ENCODE measurements at places on chromosomes 16 and 17.
A peak's percentile ranks its signal among the peaks of the same experiment; 100 is the strongest.

- DNase-seq: no peak
Observed at GRCh38 chr17:79645777-79646088, 34.9 kb upstream of the RBFOX3 start.

DNA sequence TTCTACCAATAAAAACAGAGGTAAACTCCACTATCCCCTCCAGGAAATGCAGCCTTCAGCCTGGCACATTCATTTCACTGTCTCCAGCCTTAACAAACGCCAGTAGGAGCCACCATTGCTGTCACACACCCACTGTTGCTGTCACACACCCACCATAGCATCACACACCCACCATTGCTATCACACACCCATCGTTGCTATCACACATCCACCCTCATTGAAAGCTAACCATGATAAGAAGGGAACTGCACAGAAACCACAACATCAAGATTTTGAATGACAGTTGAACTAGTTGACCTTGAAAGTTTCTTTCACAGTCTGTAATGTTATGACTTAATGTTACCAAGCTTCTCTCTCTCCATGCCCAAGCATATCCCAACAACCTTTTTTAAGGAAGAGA is 38.1 kb downstream of the SHCBP1 start:
- no peak for DNase-seq

DNA sequence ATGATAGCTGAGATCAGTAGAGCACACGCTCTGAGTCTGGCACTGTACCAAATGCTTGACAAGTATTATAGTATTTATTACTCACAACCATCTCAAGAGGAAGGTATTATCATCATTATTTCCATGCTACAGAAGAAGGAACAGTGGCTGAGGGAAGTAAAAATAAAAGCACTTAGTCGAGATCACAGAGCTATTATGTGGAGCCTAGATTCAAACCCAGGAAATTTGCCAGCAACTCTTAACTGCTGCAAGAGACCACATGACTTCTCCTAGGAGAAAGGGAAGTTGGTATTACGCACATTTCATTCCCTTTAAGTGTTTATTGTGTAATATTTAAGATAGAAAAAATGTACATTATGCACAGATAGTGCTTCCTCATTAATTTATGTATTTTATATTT is 1.0 kb upstream of the RHOT1 start:
- DNase-seq: no peak

DNA sequence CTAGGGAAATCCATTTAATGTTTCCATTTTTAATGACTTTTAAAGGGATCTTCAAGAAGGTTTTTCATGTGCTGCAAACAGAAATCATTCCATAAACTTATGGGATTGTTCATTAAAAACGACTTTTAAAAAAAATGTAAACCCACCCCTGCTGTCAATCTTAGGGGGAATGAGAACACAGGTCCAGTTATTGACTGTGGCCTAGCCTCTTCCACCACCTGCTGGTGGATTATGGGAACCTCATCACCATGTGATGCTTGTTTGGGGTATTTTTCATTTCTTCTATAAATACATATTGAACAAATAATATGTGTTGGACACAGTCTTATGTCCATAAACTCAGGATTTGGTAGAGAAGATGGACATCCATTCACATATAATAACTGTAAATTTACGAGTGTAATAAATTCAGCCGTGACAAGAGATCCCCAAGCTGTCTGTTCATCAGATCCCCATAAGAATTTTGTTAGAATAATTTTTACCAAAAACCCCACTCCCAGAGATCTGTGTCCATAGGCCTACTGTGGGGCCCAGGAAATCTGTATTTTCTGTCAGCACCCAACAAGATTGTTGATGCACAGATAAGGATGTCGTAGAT is 42.0 kb upstream of the TMC5 start:
- DNase-seq: peak; percentile 4

GRCh38 chr16:57985204-57986181 is 14.6 kb upstream of the CNGB1 start:
- DNase-seq: no peak
